ENCODE measurements at places on chromosomes 7 and 10.

- no peak for DNase-seq
Measured at GRCh38 chr10:96671211-96671890, 49.0 kb downstream of the PIK3AP1 start.

GRCh38 chr10:100780324-100780723 is 34.9 kb downstream of the PAX2 start:
- DNase-seq: no peak

DNA sequence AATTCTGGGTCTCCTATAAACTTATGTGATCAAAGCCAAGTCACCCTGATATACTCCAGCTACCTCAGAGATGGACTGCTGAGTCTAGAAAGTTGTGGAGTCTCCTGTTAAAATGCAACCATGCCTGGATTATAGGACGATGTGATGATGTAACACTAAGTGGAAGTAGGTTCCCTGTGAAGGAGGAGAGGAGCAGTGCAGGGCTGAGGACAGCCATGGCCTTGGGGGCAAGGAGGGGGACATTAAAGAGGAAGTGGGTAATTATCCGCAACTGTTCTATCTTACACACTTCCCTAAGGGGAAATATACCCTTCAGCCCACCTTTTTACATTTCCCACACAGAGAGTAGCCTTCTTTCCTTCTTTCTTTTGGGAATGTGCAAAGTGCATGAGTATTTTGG is 63.8 kb downstream of the MTPN start:
- DNase-seq: no peak

DNA sequence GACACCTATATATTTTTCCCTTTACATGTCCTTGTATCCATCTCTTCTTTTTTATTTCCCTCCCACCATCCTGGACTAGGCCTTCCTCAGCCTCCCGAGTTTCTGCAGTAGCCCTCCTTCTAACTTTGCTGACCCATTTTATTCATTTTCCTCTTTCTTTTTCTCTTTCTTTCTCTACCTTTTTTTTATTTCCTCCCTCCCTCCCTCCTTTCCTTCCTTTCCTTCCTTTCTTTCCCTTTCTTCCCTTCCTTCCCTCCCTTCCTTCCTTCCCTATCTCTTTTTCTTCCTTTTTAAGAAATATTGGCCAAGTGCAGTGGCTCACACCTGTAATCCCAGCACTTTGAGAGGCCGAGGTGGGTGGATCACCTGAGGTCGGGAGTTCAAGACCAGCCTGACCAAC is 9.7 kb upstream of the CAMK2G start:
- no peak for DNase-seq

DNA sequence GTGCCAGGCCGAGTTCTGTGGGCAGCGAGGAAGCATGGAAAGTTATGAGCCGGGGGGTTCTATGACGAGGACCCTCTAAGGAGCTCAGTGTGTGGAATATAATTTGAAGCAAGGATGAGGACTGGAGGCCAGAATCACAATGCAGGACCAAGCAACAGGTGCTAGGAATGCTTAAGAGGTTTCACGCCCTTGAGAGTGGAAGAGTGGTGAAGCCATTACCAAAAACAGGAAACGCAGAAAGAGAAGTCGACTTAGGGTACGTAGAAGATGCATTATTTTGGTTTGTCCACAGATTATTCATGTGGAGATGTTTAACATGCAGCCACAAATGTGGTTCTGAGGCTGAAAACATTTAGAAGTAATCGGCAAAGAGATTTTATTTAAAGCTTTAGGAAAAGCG is 78.7 kb downstream of the PIP4K2A start:
- DNase-seq: no peak

DNA sequence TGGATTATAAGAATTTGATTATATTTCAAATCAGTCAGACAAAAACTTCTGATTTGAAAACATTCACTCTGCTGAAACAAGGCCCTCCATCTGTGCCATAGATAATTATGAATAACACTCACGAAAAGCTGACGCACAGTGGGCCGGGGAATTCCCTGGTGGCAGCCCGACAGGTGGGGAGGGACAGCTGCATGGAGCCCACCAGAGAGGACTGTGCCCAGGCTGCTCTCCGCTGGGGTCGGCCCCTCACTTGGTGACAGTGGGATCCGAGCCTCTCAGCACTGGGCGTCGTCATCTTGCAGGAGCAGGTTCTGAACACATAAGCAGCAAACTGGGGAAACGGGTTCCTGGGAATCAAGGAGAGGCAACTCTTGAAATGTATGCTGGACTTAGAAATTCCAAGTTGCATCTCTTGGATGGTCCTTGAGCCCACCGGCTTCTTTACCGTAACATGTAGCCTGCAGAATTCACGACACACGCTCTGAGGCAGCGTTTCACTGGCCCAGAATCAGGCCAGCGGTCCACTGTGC is 41.4 kb downstream of the AFAP1L2 start:
- no peak for DNase-seq

DNA sequence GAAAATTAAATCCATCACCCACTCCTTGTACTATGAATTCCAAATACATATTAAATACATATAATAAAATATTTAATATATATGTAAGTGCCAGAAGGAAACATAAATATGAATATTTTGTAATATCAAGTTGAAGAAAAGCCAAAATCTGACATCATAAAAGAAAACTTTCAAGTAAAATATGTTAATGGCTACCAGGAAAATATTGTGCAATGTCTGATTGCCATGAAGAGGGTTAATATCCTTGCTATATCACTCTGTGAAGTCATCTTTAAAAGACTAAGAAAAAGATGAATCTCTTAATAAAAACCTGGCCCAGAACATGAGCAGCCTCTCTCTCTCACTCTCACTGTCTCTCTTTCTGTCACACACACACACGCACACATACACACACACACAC is 130.2 kb downstream of the EGFR start:
- DNase-seq: no peak

DNA sequence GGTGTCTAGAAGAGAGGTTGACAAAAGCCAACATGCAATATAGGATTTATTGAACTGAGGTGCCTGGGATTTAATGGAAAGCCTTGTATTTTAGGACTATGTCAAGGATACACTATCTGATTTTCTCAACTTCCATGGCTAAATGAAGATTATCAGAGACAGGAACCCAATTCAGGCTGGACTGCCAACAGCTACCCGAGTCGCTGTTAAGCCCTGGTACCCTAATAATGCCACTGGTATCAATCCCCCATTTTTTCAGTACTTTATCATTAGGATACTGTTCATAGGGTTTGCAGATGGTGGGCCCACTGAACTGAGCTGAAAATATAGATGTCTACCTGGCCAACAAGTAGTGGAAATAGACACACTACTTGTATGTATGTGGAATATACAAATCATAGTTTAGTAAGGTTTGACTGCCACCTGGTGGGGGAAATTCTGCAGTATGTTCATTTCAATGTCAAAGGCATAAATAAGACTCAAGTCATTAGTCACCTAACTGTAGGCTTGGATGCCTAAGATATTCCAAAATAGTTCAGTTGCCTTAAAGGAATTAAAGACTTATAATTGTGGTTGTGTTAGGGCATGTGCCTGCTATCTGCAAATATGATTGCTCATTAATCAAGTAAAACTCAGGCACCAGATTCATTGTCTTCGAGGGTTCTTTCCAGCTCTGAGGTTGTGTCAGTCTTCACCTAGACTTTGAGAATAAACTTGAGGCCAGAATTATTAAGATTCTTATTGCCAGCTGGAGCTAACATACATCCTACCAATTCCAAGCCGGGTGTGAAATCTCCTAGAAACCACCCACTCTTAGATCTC is 34.1 kb upstream of the NOBOX start:
- no peak for DNase-seq

All from NCI-H1930 (cell line).